ENCODE measurements at places on chromosomes 7 and 10. TPM values are rescaled to one million over a fixed set of nuclear protein-coding genes. Genes with fewer than 3 reads are reported as not detected.
A peak's percentile ranks its signal among the peaks of the same experiment; 100 is the strongest.

The SYT15B gene
- not detected for total RNA-seq

- no peak for DNase-seq
These were observed at the start of gene GOLGA7B for GRCh38 chr10:97849687-97850402. TSS of gene GOLGA7B (plus strand) at chr10:97849843. CDS start at chr10:97850304, 461 bp downstream.

- no peak for DNase-seq
These were observed 511.0 kb downstream of the PTPRN2 start for GRCh38 chr7:158076656-158077055.

The HOXA2 gene
- 0.16 TPM for total RNA-seq

GRCh38 chr10:99467236-99467999 lies 37.0 kb upstream of the GOT1 start:
- peak; percentile 60 for DNase-seq

DNA sequence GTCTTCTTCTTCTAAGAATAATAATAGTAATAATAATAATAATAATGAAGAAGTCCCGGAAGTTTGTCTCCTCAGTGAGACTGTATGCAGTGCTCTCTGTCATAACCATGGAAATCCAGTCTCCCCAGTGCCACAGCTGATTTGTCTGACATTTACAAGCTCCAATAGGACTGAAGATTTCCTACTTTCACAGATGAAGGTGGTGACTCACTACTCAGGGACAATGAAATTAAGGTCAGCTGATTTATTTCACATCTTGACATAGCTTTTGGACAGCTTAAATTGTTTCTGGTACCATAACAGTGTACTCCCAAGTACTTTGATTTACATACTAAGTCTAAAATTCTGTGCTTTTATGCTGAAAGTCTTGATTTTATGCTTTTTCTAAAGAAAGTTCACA lies 6.9 kb downstream of the CELF2 start:
- peak; percentile 69 for DNase-seq

DNA sequence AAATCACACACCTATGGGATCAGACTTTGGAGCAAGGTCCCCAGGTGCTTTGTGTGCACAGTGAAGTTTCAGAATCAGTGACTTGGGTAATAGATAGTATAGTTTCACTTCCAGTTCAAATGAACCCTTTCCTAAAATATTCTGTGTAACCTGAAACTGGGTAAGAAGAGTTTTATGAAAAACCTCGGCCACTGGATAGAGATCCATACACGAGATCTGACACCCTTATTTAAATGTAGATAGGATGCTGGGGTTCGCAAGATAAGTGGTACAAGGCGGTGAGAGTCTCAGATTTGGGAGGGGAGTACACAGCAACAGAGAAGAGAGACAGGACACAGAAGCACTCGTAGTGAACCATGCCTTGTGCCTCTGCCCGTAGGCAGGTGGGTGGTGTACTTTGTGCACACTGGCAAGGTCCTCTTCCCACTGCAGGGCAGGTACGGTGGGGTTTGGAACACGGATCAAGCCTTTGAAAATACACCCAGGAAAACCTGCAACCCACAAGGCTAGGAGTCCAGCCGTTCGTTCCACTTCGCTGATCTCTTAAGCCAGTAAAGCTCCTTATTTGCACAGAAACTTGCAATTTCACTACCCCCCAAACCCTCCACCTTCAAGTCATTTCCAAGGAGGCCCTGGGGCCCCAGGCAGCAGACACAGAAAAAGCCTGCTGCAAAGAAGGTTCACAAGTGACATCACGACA lies 162.8 kb downstream of the USP6NL start:
- no peak for DNase-seq

DNA sequence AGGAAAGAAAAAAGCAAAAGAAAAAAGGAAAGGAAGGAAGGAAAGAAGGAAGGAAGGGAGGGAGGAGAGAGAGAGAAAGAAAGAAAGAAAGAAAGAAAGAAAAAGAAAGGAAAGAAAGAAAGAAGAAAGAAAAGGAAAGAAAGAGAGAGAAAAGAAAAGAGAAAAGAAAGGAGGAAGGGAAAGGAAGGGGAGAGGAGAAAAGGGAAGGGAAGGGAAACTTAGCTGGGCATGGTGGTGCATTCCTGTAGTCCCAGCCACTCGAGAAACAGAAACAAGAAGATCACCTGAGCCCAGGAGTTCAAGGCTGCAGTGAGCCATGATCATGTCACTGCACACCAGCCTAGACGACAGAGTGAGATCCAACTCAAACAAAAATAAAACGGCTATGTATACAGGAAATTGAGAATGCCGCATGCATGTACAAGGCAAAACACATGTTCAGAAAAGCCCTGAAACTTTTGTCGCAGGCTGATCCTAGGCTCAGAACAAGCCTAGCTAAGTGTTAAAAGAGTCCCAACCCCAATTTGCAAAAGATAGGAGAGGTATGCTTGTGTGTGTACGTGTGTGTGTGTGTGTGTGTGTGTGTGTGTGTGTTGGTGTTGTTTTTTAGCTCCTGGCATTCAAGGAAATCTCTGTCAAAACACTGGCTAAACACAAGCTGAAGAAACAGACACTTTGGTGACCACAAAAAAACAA lies 6.6 kb upstream of the NPC1L1 start:
- no peak for DNase-seq

GRCh38 chr7:64463636-64464375 lies 99.1 kb downstream of the ZNF680 start:
- peak; percentile 43 for DNase-seq

DNA sequence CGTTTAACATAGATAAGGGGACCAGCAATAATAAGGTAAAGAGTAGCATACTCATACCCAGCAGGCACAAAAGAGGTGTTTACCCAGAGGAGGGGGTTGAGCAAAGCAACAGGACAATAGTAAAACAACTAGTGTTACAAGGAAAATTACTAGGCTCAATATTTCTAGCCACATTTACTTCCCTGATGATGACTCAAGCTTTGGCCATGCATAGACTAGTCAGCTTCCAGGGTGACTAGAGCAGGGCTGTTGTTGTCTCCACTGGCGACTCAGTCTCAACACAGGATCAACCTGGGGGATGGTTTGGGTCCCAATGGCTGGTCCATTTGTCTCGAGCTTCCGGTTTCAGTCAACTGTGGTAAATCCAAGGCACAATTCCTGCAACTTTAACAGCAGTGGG lies 217.7 kb upstream of the KCND2 start:
- DNase-seq, result peak; percentile 68

The UCN3 gene
- not detected for total RNA-seq

The ZNF800 gene
- total RNA-seq, result 37.5 TPM

DNA sequence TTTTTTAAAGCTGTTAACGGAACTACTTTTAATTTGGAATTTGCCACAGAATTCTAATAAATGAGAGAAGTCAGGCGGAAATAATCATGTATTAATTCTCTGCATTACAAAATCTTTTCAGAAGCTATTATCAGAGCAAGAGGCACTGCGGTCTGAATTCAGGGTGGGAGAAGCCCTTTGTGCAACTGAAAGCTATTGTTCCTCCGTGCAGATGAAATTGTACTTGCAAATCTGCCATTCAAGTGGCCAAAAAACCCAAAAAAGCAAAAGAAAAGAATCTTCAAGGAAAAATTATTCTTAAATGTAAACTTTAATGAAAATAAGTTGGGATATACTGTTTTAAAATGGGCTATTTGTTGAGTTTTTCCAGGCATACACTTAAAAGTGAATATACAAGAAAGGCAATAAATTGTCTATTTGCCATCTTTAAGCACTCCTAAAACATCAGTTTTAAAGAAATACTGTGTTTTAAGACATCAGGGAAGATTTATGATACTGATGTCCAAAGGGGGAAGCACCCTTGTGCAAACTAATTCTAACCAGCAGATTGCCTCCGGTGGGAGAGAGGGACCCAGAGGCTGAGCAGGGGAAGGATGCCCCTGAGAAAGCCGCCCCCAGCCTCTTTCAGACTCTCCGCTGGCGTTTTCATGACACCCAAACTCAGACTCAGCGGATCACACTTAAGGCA lies 351.2 kb downstream of the DNAJB6 start:
- no peak for DNase-seq

The EPO gene
- not detected for total RNA-seq

DNA sequence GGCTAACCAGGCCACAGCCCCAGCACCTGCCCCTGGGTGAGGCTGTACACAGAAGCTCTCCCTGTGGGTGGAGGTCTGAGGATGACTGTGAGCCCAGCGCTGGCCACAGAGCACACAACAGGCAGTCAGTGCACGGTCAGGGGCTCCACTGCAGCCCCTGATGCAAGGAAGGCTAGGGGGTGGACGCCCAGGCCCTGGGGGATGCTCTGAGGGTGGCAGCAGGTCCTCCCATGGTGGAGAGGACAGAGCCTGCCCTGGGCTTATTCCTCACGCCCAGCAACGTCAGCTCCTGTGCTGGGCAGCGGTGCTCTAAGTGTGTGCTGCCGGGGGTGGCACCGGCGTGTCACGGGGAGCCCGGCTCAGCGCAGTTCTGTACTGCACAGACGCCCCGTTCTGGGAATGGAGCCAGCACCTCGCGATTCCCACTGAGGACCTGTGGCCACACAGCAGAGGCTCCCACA lies 223.2 kb downstream of the MAD1L1 start:
- DNase-seq, result no peak

The ZNF282 gene
- total RNA-seq, result 31.9 TPM

DNA sequence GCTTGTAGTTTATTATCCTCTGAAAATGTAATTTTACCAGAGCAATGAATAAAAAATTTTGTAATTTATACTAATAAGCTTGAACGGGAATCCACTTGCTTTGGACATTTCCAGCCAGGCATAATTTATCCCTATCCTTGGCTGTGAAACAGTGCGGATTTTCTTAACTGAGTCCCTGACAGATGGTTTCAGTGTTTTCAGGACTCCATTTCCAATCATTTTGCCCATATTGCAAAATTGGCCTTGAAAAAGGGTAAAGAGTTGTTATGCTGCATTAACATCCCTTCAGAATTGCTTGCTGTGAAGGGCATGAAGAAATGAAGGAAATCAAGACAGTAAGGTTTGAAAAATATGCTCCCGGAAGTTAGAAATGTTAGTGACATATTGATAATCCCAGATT lies 57.7 kb downstream of the NXPH1 start:
- DNase-seq, result no peak

The OPTN gene
- 107 TPM for total RNA-seq

DNA sequence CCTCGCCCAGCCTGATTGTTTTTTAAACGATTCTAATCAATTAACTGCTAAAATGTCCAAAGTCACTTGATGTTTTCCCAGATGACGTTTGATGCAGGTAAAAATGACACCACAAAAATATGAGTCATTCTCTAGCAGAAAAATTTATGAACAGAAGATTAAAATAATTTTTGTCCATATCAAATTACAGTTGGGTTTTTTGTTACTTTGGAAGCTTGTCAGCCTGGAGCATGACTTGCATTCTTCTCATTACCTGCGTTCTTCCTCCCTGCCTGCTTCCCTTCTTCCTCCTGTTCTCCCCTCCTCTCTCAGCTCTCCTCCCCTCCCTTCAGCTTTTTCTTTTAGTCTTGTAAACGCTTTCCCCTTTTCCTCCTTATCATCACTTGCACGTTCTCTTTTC lies 18.7 kb downstream of the IL15RA start:
- no peak for DNase-seq

GRCh38 chr10:7027913-7028808 lies 382.7 kb downstream of the SFMBT2 start:
- DNase-seq, result peak; percentile 15

DNA sequence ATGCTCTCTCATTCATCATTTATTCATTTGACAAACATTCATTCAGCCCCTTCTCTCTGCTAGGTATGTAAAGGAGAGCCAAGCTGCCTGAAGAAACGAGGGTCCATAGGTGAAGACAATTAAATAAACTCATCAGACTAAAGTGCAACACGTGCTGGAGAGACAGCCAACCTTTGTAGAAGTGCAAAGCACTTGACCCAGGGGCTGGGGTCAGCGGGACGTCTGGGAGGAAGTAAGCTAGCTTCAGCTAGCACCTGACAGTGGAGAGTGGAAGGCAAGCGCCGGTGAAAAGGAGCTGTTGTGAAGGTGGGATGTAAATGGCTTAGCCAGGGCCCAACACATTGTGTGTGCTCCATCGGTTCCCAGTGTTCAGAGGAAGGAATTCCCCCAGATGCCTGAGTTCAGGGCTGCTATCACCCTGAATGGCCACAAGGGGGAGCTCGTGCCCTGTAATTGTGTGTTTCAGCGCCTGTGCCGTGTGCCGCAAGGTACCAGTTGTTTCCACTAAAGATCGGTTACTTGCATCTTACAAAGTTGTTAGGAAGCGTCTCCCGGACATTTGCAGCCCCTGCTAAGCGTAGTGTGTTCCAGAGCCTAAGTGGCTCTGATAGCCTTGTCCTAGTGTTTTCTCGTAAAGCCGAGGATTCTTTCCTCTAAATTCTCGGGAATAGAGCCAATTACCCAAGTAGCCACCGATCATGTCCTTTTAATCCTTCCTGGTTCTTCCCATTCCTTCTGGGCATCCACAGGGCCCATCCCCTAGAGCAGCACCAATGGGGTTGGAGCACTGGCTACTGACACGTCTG lies 30.6 kb downstream of the TLX1 start:
- peak; percentile 82 for DNase-seq

DNA sequence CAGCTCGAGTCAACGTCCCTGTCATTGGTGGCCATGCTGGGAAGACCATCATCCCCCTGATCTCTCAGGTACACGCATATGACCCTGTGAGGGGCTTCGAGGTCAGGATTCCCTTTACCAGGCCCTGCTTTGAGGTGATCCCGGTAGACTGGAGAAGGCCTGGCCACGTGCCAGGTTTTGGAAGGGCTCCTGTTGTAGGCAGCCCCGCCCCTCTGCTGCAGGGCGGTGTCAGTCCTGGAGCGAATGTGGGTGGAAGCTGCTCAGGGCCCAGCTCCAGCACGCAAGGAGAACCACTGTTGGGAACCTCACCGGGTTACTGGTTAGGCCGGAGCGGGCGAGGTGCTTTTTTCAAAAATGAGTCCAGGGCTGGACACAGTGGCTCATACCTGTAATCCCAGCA lies 15.6 kb downstream of the MDH2 start:
- no peak for DNase-seq

The GRID1 gene
- total RNA-seq, result not detected

DNA sequence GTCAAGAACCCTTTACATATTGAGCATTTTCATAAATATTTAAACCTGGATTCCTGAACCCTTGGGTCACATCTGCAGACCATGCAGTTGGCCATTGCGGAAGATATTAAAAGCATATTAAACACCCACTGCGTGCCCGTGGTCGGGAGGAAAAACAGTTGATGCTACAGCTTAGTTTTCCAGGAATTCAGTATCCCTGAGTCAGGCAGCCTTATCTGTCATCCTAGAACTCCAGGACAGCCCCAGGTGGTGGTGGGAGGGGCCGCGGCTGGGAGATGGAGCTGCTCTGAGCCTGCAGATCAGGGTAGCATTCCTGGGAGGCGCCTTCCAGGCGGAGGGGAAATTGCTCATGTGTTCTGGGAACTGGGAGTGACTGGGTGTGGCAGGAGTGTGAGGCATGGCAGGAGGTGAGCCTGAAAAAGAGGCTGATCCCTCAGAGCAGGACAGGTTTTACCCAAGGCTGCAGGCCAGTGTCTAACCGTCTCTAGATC lies 222.9 kb upstream of the SH2B2 start:
- DNase-seq, result peak; percentile 47
